T-helper 17 cell (primary cell): ENCODE measurements at places on chromosomes 11 and 22. TPM values are rescaled to one million over a fixed set of nuclear protein-coding genes. Genes with fewer than 3 reads are reported as not detected.

DNA sequence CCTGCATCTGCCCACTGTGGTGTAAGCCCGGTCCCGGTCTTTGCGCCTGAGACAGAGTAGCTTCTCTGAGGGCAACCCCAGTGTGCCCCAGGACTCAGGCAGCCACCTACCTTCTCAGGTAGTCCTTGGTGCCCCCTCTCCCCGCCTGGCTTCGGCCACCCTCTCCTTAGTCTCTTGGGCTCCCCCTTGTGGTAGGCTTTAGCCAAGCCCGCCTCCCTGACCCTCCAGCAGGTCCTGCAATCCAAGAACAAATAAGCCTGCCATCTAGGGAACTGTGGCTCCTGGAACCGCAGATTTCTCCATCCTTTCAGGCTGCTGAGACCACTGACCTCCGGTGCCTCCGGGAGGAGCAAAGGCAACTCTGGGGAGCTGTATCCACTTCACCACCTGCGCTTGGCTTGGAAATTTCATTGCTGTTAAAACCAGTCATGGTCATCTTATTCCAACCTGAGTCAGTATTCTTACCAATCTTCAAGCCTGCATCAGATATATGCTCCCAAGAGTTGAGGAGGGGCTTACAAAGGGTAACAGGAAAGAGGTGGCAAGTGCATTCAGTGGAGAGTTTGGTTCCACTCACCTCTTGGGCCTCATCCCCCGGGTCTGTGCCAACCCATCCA, 52.8 kb upstream of the TENM4 start:
- peaks cover 2% of the 10 kb centered on the region for H3K36me3 ChIP-seq
- peaks cover 8% of the 10 kb centered on the region for H3K27me3 ChIP-seq
- no peak for DNase-seq
- H3K4me1 ChIP-seq = no peaks in the 10 kb centered on the region
- no peak overlapping the region for H3K27ac ChIP-seq

DNA sequence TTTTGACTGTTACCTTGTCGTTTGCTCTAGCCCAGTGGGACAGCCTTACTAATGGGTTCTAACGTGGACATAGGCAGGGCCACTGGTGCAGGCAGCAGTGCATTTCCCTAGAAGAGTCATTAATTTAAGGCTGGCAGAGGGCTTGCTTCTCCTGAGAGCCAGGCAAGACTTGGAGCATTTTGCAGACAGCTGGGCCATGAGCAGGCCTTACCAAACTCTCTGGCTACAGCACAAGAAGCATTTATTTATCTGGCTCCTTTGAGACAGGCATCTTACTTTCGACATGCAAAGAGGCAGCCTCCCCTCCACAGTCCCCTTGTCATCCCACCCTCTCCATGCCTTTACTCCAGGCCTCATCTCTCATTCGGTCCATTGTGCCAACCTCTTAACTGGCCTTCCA, 139.9 kb downstream of the CSNK2A3 start:
- DNase-seq = no peak
- peaks cover 10% of the 10 kb centered on the region for H3K27me3 ChIP-seq
- H3K4me3 ChIP-seq = no peak overlapping the region
- H3K27ac ChIP-seq = no peak overlapping the region

DNA sequence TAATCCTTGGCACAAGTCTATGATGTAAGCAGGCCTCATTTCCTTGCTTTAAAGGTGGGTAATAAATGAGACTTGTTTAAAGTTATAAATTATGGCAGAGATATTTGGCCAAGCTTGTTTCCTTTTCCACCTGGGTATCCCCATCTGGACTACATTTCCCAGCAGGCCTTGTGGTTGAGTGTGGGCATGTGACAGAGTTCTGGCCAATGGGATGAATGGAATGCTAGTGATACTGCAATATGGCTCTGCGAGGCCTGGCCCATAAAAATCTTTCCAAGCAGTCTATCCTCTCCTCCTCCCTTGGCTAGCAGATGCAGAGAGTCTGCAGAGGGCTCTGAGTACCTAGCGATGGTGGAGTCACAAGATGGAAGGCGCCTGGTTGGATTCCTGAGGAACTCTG, 102.5 kb downstream of the TIMP3 start:
- H3K36me3 ChIP-seq = no peaks in the 10 kb centered on the region
- no peaks in the 10 kb centered on the region for H3K27me3 ChIP-seq

DNA sequence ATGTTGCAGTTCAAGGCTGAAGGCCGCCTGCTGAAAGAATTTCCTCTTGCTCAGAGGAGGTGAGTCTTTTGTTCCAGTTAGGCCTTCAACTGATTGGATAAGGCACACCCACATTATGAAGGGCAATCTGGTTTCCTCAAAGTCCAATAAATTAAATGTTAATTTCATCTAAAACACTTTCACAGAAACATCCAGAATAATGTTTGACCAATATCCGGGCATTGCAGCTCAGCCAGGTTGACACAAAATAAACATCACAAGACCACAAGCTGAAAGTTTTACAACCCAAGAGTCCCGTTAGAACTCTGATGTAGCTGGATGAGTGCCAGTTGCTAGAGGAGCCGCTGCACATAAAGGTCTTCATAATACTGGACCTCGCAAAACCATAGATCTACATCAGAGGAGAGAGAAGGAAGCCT, 64.9 kb upstream of the EED start:
- H3K4me1 ChIP-seq = peaks cover 6% of the 10 kb centered on the region
- no peak overlapping the region for H3K27ac ChIP-seq
- H3K36me3 ChIP-seq = no peaks in the 10 kb centered on the region
- no peak for DNase-seq
- H3K4me3 ChIP-seq = no peak overlapping the region

GRCh38 chr11:102553835-102554282, 23.3 kb upstream of the MMP7 start:
- peaks cover 3% of the 10 kb centered on the region for H3K36me3 ChIP-seq
- H3K27ac ChIP-seq = no peak overlapping the region
- H3K27me3 ChIP-seq = peaks cover under 1% of the 10 kb centered on the region
- no peak for DNase-seq
- no peak overlapping the region for H3K4me3 ChIP-seq

- no peaks in the 10 kb centered on the region for H3K36me3 ChIP-seq
- no peak for DNase-seq
- H3K27ac ChIP-seq = no peak overlapping the region
- H3K4me3 ChIP-seq = no peak overlapping the region
Observed at GRCh38 chr22:42026705-42027104, 28.1 kb downstream of the WBP2NL start.

DNA sequence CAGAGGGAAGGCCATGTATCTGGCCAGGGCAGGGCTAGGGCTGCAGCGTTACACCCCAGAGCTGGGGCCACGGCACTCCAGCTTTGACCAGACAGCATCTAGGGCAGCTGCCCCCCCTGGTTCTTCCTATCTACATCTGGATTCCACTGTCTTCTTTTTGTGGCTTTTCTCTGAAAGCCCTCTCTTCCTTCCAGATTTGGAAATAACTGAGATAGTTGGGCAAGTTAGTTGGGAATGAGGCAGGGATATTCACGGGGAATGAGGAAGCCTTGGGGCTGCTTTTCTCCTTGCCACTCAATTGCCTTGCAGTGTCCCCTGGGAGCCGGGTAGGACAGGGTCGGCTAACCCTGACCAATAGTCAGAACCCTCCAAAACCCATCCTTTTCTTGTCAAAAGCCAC, 26.8 kb downstream of the CLMP start:
- no peak overlapping the region for H3K4me3 ChIP-seq
- H3K27ac ChIP-seq = no peak overlapping the region
- H3K36me3 ChIP-seq = no peaks in the 10 kb centered on the region
- H3K4me1 ChIP-seq = no peaks in the 10 kb centered on the region
- H3K27me3 ChIP-seq = peaks cover 30% of the 10 kb centered on the region

GRCh38 chr11:62615521-62615920, 2.5 kb downstream of the ROM1 start:
- no peak overlapping the region for H3K27ac ChIP-seq
- H3K27me3 ChIP-seq = no peaks in the 10 kb centered on the region
- H3K4me1 ChIP-seq = peaks cover 26% of the 10 kb centered on the region
- H3K4me3 ChIP-seq = no peak overlapping the region
- H3K36me3 ChIP-seq = no peaks in the 10 kb centered on the region

HBG1 gene
- not detected for total RNA-seq
